ENCODE measurements at places on chromosomes 5 and 9.

GRCh38 chr5:177369645-177370440 is 12.1 kb downstream of the RGS14 start:
- DNase-seq: no peak

DNA sequence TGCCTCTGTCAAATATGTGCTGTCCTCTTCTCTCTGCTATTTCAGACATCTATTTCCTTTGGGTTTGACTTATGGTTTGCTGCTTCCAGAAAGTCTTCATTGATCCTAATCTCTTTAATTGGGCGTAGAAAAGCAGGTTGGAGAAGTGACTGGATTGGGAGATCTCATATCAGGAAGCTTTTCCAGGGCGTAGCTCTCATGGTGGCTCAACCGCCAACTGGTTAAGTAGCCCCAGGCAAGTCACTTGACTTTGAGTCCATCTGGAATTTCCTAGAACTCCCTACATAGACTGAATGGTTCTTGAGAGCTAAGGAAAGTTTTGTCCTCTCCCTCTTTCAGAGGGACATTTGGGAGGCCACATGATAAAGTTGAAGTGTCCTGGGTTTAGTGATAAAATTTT is 192.3 kb upstream of the GLRA1 start:
- no peak for DNase-seq

- no peak for DNase-seq
These were observed 16.3 kb downstream of the LPCAT1 start for GRCh38 chr5:1507457-1507856.

DNA sequence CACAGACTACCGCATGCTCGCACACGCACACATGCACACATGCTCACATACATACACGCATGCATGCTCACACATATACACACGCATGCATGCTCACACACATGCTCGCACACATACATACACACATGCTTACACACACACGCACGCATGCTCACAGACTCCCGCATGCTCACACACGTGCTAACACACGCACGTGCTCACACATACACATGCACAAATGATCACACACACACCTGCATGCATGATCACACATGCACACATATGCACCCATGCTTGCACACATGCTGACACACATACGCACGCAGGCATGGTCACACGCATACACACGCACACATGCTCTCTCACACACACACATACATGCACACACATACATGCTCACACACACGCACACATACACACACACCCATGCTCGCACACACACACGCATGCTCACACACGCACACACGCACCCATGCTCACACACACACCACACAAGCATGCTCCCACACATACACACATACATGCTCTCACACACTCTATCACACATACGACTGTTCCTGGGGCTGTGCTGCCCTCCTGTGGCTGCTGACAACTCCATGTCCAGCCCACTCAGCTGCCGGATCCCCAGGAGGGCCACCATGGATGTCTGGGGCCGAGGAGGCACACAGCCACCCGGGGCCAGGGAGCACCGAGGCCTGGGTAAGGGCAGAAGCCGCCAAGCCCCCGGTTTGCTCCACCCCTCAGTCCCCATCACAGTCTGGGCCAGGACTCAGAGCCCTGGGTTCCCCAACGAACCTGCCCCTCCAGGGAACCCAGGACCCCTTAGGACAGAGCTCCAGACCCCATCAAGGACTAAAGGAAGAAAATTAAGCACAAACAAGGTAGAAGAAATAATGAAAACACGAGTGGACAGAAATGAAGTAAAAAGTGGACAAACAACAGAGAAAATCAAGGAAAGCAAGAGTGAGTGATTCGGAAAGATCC is 31.4 kb upstream of the EGFL7 start:
- DNase-seq: no peak

DNA sequence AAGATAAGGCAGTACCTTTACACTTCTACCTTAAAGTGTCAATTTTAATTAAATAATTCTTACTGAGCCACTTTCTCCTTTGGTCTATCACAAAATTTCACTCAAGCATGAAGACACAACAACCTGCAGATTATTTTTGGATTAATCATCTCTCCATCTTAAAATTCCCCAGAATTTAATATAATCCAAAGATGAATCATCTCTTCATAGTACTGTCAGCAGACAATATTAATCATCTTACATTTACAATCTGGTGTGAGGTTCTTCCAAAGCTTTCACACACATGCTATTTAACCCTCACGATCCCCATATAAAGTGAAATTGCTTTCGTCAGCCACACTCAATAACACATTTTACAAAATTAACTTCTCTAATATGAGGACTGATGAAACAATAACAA is 43.0 kb downstream of the LHFPL2 start:
- DNase-seq: no peak

DNA sequence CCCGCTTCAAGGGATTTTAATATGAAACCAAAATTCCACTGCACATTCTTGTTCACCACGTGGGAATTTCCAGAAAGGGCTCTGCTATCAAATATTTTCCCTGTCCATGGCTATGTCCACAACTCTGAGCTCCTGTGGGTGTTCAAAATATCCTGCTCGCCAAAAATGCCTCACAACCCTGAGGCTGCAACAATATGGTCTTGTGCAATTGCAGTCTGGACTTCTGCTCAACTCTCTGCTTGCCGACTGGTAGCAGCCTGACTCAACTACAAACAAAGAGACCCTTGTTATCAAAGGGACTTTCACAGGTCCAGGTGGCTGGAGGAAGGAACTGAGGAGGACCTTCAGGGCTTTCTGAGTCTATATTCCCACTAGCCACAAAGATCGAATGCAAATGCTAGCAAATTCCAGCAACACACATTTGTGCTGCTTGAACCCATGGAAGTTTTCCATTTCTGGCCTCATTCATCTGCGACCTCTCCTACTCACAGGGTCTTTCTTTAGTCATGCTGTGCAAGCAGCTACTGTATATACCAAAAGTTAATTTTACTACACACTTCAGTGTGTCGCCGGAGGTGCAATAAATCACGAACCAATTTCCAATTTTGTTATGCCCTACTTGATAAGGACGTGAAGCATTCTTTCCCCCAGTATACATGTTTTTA is 169.2 kb upstream of the SLC30A5 start:
- DNase-seq: no peak

DNA sequence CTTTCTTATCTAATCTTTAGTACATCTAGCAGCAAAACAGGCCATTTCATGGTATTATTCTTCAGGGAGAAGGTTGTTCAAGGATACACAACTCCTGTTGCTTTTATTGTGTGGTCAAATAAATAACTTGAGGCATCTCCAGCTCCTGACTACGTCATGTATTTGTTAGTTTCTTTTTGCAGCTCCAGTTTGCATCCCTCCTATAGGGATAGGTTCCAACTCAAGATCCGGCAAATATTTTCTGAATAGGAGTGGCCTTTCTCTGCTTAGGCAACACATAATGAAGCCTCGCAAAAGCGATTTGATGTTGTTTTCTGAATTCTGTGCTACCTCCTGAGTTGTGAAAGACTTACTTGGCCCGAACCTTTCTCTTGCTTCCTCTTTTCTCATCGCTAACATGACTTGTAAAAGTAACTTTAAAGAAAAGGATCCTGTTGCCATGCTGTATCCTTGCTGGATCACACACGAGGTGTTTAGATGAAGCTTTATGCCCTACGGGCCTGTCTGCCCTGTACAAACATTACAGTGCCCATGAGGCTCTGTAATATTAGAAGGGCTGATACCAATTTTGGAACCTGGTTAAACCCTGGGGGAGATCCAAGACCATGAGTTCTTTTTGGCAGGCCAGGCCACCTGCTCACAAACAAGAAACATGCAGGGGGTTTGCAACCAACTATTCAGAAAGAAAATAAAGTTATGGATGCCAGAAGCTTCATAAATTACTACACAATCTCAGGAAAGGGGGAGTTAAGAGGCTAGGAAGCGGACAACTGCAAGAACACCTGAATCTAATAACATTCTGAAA is 149.8 kb upstream of the FGF10 start:
- no peak for DNase-seq

DNA sequence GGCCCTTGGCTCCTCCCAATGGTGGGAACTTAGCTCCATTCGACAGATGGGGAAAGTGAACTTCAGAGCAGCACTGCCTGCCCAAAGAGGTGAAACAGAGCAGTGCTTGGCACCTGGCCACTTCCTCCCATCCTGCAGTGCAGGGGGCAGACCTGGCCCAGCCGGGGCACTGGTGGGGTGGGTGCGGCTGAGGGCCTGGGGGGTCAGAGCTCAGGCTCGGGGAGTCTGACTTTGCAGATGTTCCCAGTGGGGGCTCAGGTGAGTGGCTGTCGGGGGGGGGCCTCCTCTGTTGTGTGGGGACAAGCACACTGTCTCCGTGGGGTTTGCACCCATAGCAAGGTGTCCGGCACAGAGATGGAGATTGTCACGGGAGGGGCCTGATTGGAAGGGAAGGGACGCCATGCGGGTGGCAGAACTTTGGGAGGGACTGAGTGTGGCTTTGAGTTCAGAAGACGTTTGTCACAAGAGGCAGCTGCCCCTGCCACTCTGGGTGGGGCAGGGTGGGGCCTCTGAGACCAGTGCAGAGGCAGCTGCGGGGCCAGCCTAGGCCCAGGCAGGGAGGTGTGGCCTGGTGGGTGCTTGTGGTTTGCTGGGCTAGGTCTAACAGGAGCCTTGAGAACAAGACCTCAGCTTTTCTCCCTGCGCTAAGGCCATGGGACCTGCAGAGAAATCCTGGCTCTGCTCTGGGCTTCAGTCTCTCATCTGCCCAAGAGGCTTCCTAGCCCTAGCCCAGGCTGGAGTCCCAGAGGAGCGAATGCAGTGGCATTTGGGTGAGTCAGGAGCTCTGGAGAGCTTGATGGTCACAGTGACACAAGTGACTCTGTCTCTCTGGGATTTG is 2.5 kb downstream of the MYMK start:
- no peak for DNase-seq
